ENCODE measurements at places on chromosomes 5 and 9.

DNA sequence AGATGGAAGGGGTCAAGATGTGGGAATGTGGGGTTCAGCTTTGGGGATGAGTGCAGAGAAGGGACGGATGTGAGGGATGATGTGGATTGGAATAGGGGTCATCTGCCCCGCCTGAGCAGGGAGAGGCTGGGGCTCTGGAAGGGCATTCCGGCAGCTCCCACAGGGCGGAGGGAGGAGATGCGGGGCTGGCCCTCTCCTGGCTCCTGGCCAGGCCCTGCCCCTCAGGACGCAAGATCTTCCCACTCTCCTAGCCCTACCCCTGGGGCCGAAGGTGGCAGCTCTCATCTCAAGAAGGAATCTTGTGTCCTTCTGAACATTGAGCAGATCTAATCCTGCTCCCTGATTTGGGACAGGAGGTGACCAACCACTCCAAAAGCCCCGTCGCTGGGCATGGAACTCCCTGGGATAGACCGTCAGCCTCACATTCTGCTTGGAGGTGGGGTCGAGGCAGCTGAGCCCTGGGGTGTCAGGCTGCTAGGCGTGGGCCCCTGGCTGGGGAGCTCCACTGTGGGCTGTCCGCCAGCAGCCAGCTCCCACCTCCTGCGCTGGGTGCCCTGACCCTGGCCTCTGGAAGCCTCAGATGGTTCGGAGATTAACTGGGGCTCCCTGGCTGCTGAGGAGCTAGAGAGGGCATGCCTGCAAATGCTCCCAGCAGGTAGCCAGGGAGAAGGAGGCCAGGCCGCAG lies 125.2 kb downstream of the ZNF354C start:
- no peak for DNase-seq

DNA sequence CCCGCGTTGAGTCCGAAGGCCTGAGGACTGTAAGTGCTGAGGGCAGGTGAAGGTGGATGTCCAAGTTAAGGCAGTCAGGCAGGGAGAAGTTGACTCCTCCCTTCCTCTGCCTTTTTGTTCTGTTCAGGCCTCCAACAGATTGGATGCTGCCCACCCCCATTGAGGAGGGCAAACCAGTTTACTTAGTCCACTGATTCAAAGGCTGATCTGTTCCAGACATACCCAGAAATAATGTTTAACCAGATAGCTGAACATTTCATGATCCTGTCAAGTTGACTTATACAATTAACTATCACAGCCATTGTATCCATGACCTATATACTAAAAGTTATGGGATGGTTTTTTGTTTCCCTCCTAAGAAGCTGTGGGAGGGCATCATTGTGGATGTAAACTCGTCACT lies 8.3 kb upstream of the TEX48 start:
- no peak for DNase-seq

DNA sequence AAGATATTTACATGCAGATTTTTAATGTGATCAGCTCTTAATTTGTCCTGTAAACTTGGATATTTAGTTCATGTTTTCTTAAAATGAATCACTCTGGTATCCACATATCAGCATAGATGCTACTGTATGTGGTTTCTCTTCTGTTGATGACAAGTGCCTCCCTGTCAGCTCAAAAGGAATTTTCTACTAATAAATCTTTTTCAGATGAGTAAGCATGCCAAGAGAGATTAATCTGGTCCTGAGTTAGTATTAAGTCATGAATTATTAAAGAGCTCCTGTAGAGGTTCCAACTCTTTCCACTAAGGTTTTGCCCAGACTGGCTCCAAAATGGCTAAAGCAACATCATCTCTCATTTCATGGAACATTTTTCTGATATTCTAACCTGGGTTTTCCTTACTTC lies 129.2 kb downstream of the GOLPH3 start:
- DNase-seq: no peak

GRCh38 chr5:13354611-13355010 lies 589.9 kb downstream of the DNAH5 start:
- no peak for DNase-seq

GRCh38 chr5:128144491-128144890 lies 60.9 kb downstream of the SLC12A2 start:
- DNase-seq: no peak
